ENCODE measurements at places on chromosomes 13 and 19.

DNA sequence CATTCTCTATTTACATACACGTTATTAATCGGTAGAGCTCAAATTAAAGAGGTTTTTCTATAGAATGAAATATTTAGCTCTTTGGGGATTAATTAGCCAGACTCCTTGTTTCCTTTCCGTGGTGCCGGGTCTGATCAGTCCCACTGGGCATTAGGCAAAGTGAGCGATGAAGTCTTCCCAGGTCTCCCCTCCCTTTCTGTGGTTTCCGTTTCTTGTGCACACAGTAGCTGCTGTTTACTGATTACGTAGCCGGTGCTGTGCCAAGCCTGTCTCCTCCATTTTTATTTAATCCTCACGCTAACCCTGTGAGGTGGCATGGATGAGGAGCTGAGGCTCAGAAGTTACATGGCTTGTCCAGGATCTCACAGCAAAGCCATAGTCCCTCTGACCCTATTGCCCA lies 9.0 kb downstream of the SLC25A15 start:
- DNase-seq, result peak; percentile 22

DNA sequence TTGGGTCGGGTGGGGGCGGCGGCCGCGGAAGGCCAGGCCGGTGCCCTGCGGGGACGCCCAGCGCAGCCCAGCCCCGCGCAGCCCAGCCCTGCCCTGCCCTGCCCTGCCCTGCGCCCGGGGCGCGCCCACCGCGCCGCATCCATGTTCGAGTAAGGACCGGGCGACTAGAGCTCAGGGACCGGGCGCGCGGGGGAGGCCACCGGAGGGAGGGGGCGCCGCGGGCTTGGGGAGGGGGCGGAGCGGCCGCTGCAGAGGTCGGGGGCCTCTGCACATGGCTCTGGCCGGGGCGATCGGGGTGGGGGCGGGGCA lies 169 bp downstream of the GRAMD1A start:
- no peak for DNase-seq

DNA sequence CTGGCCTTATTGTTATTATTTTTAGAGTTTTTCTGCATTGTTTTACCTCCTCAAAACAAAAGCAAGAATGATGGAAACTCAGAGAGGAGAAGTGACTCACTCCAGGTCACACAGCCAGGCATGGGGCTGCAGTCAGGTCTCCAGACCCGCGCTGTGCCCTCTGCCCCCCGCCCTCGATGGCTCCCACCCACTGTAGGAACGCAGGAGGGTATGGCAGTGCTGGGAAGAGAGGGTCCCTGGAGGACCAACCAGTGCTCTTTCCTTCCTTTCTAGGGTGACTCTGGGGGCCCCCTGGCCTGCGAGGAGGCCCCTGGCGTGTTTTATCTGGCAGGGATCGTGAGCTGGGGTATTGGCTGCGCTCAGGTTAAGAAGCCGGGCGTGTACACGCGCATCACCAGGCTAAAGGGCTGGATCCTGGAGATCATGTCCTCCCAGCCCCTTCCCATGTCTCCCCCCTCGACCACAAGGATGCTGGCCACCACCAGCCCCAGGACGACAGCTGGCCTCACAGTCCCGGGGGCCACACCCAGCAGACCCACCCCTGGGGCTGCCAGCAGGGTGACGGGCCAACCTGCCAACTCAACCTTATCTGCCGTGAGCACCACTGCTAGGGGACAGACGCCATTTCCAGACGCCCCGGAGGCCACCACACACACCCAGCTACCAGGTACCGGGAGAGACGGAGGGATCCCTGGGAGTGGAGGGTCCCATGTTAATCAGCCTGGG lies 5.6 kb downstream of the TIMM13 start:
- no peak for DNase-seq

GRCh38 chr19:44757735-44758505 lies 9.4 kb downstream of the BCL3 start:
- no peak for DNase-seq

DNA sequence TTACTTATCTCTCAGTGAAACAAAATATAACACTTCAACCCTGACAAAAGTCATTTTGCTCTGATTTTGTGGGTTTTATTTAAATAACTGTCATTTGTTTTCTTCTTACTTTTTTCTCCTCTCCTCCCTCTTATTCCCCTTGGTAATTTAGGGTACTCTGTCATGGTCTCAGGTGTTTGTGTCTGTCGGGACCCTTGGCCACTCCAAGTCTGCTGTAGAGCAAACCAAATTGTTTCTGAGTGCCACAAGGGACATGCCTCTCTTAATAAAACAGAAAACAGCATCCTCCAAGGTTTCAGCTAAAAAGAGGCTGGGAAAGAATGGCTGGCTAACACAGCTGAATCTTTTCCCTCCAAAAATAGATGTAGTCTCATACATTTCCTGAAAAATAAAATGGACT lies 573.1 kb upstream of the KLF12 start:
- DNase-seq, result no peak

GRCh38 chr13:108070491-108070890 lies 144.8 kb downstream of the LIG4 start:
- DNase-seq, result no peak

- no peak for DNase-seq
Observed at GRCh38 chr13:89925107-89925506, 1422.4 kb upstream of the MIR17HG start.

- peak; percentile 12 for DNase-seq
Observed at GRCh38 chr19:14614099-14614412, 31.2 kb downstream of the CLEC17A start.

DNA sequence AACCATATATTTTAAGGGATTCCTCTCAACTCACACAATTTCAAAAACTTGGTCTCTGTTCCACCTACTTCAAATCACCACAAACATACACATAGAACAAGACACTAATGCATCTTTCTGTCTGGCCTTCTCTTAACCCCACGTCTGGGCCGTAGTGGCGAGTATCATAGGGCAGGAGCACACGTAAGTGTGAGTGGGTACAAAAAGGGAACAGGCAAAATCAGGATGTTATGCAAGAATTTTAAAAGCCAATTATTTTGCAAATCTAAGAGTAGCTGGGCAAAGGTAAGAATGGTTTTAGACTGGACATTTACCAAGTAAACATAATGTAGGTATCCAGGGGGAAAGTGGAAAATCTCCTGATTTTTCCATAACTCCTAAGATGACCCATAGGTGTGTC lies 35.1 kb downstream of the MTMR6 start:
- no peak for DNase-seq

- no peak for DNase-seq
Observed at GRCh38 chr13:90824032-90824431, 523.5 kb upstream of the MIR17HG start.

GRCh38 chr13:77918391-77919245 lies at the start of gene EDNRB:
TSS of gene EDNRB (minus strand) at chr13:77918831. CDS start at chr13:77918573, 258 bp downstream.
- no peak for DNase-seq

DNA sequence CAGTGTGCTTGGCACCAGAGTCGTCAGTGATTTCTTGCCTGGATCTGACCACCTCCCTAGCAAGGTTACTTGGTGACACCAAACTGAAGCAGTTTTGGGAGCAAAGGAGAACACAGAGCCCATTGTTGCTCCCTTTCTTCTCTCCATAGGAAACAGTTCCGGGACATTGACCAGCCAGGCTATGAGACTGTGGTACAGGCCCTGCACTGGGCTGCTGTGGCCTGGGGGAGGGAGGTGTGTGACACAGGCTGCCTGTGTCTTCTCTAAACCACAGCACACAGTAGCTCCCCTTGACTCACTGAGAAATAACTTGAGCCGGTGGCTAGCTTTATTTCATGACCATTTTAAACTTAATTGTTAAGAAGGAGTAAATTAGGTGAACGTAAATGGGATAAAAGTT lies 214.8 kb upstream of the UBL3 start:
- no peak for DNase-seq

- no peak for DNase-seq
Observed at GRCh38 chr19:19259741-19260140, 13.4 kb downstream of the TM6SF2 start.

DNA sequence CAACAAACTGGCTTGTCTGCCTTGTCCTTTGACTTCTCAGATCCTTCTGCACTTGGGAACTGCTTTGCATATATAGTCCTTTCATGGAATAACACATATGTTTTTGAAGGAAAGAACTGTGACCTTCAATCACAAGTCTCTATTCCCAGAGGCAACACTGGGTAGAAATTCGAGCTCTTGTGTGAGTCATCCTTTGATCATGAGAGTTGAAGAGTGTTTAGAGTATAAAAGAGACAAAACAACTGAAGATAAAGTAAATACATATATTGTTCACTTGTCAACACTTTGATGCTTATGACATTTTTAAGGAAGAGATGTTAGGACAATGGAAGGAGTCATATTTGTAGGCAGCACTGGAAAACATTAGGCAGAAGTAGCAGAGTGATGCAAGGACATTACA lies 5.2 kb upstream of the OR7A5 start:
- no peak for DNase-seq

- no peak for DNase-seq
Observed at GRCh38 chr19:54877471-54877870, 3.4 kb downstream of the FCAR start.

DNA sequence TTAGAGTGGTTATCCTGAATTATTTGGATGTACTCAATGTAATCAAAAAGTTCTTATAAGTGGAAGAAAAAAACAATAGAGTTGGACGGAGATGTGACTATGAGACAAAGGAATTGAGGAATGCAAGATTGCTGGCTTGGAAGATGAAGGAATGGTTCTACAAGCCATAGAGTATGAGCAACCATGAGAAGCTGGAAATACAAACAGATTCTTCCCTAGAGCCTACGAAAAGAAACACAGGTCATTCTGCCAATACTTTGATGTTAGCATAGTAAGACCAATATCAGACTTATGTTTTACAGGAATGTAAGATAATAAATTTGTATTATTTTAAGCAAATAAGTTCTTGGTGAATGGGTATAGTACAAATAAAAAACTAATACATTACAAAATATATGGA lies 249.2 kb downstream of the DIAPH3 start:
- no peak for DNase-seq

DNA sequence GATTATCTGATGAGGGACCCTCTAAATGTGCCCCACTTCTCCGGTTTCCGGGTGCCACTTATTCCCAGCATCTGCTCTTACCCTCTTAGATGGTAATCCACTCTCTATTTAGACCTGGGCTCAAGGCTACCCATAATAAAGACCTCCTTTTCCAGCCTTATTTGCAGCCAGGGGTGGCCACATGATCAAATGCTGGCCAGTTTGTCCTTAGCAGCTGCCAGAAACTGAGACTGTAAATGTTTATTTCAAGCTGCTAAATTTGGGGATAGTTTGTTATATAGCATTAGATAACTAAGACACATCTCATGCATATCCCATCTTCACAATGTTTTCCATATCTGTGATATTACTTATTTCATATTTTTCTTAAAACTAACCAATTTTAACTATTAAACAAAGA lies 10.1 kb downstream of the THAP8 start:
- DNase-seq, result no peak

DNA sequence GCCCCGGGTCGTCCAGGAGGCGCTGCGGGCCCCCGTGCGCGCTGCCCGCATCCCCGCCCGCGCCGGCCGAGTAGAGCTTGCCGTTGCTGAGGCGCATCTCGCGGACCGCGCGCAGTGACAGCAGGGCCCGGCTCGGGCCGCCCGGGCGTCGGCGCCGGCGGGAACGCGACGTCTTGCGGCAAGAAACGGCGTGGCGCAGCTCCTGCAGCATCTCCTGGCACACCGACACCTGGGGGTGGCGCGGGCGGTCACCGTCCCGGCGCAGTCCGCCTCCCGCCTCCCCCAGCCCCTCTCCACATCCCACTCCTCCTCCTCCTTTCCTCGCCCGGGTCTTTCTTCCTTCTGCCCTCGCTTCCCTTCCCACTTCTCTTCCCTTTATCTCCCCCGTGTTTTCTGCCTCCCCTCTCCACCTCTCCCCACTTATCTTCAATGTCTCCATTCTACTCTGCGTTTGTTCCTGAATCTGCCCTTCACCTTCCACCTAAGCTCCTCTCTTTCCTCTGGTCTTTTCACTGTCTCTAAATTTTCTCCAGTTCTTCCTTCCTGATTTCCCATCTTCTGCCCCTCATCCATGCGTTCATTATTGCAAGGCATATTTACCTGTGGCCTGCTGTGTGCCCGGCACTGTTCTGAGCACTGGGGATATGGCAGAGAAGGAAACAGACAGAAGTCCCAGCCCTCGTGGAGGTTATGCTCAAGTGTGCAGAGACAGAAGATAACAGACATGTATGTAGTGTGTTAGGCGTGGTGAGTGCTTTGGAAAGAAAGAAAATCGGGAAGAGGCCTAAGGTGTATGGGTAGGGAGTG lies 5.2 kb upstream of the ATP1A3 start:
- DNase-seq, result no peak

DNA sequence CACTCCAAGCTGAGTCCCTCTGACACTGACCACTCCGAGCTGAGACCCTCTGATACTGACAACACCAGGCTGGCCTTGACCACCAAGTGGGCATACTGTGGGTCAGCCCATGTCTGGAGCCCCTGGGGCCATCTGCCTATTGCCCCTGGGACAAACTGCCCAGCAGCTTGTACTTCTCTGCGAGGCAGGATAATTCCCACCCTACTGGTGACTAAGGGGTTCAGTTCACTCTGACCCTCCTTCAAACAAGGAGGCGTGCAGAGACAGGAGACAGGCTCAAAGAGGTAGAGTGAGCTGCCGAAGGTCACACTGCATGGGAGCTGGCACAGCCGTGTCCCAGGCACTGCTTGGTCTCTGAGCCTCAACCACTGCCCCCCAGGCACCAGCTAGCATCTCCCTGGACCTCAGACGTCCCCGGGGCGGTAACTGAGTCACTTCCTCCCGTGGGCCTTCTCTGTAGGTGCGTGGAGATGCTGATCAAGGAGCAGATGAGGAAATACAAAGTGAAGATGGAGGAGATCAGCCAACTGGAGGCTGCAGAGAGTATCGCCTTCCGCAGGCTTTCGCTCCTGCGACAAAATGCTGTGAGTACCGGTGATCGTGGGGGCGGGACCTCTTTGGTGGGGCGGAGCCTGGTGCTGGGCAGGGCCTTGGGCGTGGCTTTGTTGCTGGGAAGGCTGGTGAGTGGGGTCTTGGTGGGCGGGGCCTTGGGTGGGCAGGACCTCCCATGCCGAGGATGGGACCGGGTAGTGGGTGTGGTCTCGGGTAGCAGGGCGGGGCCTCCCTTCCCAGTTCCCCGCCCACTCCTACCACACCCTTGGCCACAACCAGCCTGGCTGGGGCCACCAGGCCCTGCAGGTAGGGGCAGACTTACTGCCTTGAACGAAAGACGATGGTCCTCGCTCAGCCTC lies 5.8 kb upstream of the USE1 start:
- DNase-seq, result no peak

- DNase-seq, result peak; percentile 86
Observed at GRCh38 chr19:40605216-40605971, 4.2 kb downstream of the LTBP4 start.

All from CD4-positive, alpha-beta T cell treated with Interleukin-2 at 100 ng/mL for 4 hours (primary cell).